ENCODE measurements at places on chromosomes 7 and 10.

DNA sequence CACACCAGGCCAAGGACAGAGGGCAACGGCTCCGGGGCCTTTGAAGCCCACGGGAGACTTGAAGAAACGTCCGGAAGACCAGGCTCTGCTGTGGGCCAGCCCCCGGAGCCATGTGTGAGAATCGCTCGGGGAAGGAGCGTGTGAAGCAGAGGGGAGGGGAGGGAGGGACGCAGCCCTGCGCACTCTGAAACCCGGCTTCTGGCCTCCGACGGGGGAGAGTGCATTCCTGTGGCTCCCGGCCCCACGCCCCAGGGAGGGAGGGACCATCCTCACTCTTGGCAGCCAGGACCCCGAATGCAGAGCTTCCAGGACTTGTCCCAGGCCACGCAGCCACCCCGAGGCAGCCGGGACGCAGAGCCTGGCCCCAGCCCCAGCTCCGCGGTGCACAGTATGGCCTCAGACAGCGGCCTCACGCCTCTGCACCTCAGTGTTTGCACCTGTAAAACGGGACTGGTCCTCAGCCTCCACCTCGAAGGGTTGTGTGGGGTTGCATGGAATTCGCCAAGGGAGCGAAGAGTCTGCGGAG is 67.4 kb downstream of the PDGFA start:
- DNase-seq = no peak

GRCh38 chr7:107981466-107981865 is 21.5 kb downstream of the LAMB1 start:
- no peak for DNase-seq

DNA sequence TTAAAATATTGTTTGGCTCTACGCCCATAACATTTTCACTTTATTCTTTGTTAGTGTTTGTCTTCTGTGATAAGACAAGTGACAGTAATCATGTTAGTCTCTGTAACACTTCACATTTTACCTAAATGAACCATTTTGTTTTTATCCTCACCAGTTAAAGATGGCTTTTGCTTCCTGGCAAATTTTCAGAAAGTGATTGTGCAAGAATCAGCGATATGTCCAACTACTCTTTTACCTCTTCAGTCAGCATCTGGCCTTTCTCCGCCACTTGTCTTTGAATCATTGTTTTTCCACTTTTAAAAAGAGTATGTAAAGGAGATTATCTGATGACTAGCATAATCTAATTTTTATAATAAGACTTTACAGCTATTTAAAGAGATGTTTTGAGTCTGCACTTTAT is 3.5 kb downstream of the DGKB start:
- DNase-seq = no peak

- no peak for DNase-seq
These were observed 11.9 kb downstream of the CPXM2 start for GRCh38 chr10:123879606-123880257.

DNA sequence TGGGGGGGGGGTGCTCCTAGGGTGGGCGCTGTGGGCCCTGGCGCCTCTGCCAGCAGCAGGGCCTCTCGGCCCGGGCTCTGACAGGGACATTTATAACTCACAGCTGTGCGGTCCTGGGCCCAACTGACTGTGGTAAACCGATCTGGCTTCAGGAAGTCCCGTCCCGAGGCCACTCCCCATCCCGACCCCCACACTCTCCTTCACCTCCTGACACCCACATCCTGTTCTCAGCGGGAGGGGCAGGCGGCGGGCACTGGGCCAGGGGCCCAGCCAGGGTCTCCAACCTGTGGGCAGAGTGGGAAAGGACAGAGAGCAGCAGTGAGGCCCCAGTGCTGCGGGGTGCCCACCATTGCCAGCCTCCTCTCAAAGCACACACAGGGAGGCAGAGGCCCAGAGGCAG is 69.1 kb downstream of the ZMIZ1 start:
- DNase-seq = no peak

DNA sequence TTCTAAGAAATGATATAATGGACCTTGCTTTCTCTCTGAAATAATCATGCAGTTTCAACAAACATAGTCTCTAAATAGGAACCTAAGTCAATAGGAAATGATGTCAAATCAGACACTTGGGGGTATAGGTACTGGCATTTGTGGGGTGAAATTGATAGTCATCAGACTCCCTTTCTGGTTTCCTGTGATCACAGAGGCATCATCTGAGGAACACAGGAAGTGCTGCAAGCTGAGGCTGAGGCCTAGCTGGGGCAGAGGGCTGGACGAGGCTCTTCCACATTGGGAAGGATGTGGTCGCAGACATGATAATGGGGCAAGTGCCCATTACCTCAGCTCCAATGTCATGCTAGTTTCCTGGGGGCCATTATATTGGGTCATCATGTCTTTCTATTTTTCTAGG is 33.5 kb upstream of the TARP start:
- DNase-seq = no peak

GRCh38 chr7:151246851-151247580 is 1.5 kb downstream of the SMARCD3 start:
- no peak for DNase-seq

- DNase-seq = no peak
These were observed 269.9 kb upstream of the MKLN1 start for GRCh38 chr7:131057794-131058070.

DNA sequence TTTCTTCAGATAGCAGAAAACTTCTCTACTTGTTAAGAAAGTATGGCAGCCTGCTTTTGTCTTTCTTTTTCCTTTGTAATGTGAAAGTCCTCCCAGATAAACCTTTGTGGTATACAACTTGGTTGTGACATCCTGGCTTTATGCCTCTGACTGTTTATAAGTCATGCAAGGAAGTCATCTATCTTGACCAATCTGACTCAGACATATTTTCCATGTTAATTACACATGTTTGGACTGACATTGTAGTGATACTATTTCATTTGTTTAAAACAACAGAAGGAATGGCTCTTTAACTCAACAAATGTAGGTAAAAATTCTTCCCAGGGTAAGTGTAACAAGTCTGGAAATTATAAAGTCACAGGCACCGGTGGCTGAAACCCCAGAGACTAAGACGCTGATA is 341.6 kb upstream of the MEOX2 start:
- DNase-seq = no peak

GRCh38 chr10:354901-355617 is 219.8 kb downstream of the ZMYND11 start:
- no peak for DNase-seq

- DNase-seq = no peak
These were observed 115.7 kb downstream of the BMS1 start for GRCh38 chr10:42898037-42898960.

- DNase-seq = no peak
These were observed 143.1 kb upstream of the LRRTM3 start for GRCh38 chr10:66782776-66783175.

GRCh38 chr10:10975647-10976046 is 42.0 kb upstream of the CELF2 start:
- DNase-seq = no peak

DNA sequence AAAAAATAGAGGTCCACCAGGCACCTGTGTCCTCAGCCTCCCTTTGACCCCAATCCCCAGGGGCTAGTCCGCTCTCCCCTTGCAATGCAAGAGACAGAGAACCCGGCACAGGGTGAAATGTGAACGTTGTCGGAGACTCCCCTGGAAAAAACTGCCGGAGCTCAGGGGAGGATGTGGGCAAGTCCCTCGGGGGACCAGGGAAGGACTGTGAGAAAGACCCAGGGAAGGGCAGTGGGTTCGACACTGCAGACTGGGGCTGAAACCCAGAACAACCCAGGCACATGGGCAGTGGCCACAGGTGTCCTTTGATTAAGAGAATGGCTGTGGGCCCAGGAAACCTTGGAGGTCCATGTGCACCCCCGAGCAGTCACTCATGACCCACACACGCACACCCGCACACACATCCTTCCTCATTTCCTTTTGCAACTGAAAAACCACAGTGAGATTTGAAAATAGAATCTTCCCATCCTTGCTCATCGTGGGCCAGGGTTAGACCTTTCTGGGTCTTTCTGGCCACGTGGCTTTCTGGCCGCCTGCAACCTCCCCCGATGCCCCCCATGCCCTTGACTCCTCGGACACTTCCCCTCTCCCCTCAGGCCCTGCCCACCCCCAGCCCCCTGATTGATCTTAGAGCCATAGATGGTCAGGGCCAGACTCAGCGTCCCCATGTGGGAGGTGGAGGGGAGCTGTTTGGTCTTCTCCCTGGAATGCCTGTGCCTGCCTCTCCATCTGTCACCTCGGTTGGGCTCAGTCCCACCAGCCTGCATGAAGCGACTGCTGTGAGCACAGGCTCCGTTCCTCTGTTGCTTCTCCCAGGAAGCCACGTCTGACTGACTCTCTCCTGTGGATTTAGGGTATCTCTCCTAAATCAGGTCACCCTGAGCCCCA is 7.9 kb downstream of the LAT2 start:
- DNase-seq = no peak

GRCh38 chr10:128814782-128815181 is 652.3 kb upstream of the MGMT start:
- no peak for DNase-seq

GRCh38 chr10:43674553-43675210 is 26.0 kb upstream of the ZNF32 start:
- DNase-seq = no peak
